ENCODE measurements at places on chromosomes 3 and 15.

- no peak for DNase-seq
Measured at GRCh38 chr3:28188686-28189085, 52.7 kb upstream of the CMC1 start.

DNA sequence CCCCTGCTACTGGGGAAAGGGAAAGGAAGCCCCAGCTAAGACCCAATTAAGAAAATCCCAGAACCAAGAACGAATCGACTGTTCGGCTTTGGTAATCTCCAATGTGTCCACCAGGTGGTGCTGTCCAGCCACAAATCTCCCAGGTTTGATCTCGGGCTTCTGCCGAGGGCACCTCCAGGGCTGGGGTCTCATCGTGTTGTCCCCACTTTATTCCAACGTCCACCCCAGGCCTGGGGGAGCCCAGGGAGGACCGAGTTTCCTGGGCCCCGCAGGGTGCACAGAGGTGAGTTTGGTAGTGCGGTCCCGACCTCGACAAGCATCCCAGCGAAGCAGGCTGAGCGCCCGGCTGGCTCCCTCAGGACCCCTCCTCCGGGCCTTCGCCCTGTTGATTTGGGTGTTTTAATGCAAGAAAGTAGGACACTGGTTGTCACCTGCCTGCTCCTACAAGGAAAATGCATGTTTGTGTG, 185.1 kb downstream of the GOLGA6L6 start:
- no peak for DNase-seq

DNA sequence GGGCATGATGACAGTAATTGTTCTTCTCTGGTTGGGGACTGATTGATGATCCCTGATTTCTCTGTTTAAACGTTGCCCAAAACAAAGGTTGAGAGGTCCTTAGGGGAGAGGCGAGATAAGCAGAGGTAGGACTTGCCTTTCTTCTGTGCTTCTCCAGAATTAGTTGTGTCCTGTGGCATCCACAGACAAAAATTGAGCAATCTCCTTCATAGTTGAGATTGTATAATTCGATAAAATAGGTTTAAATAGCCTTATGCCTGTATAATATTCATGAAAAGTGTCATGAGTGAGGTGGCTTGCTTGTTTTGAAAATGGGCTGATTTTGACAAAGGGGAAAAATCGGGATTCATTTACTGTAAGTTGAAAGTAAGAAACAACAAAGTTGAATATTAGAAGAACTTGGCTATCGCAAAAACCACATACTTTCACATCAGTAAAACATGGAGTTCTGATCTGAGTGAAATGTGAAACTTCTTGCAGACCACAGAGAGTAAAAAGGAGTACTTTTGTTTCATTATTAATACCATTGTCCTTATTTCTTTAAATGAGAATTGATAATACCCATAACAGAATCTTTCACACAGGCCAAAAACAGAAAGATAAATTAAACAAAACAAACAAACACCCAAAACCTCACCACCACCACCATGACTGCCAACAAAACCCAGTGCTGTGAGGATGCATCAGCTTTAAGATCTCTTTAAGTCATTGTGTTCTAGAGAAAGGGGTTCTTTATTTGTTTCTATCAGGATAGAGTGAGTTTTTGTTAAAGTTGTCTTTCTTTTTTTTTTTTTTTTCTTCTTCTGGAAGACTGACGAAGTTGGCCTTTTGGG, 155.7 kb downstream of the LPP start:
- no peak for DNase-seq

- DNase-seq = no peak
Measured at GRCh38 chr3:171200750-171201088, 174.2 kb upstream of the SLC2A2 start.

- no peak for DNase-seq
Measured at GRCh38 chr15:99487337-99487730, 78.5 kb upstream of the MEF2A start.

- no peak for DNase-seq
Measured at GRCh38 chr3:50515565-50516439, 12.4 kb upstream of the CACNA2D2 start.

DNA sequence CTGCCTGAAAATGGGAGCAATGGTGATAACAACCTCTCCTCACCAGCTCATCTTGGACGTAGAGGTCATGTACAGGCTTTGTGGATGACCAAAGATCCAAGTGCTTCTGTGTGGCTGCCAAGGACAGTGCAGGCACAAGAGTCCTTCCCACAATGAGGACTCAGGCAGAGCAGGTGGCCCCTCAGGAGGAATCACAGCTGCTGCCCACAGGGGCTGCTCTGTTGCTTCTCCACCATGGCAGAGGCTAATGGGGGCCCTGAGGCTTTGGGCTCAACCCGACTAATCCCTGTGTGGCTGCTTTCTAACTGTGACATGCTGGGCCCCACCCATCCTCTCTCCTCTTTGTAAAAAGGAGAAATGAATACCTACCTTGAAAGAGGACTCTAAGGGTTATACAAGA, 58.1 kb upstream of the MRPS22 start:
- DNase-seq = no peak

DNA sequence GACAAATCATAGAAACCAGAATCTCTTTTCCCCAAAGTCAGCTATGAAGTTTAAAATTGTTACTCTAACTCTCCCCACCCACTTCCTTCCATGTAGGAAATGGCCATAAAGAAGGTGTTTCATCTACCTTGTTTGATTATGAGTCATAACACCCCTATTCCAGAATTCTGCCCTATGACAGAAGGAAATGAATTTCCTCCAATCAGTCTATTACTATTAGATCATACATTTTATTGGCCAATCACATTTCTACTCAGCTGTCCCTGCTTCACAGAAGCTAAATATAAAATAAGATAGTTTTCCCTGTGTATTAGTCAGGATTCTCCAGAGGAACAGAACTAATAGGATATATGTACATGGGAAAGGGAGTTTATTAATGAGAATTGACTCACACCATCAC, 102.1 kb downstream of the TGFBR2 start:
- DNase-seq = no peak

- DNase-seq = no peak
Measured at GRCh38 chr15:61155741-61156700, 73.1 kb downstream of the RORA start.

DNA sequence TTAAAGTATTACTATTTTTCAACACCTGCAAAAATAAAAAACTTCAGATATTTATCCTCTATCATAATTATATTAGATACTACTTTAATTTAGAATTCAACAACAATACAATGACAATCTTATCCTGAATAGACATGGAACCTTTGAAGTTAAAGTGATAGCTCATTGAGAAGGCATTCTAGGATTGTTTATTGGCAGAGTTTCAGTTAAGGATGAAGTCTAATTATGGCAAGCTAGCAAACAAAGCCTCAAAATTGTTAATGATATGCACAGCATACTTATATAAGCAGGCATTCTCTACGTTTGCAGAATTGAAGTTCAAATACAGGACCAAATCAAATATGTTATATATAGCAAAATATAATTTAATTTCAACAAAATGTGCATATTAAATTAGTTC, 91.2 kb upstream of the ABI3BP start:
- no peak for DNase-seq

Measured in NCI-H187 treated with DMSO at 0.1 percent for 48 hours (cell line).